ENCODE measurements at places on chromosomes 4 and X. TPM values are rescaled to one million over a fixed set of nuclear protein-coding genes. Genes with fewer than 3 reads are reported as not detected.

DNA sequence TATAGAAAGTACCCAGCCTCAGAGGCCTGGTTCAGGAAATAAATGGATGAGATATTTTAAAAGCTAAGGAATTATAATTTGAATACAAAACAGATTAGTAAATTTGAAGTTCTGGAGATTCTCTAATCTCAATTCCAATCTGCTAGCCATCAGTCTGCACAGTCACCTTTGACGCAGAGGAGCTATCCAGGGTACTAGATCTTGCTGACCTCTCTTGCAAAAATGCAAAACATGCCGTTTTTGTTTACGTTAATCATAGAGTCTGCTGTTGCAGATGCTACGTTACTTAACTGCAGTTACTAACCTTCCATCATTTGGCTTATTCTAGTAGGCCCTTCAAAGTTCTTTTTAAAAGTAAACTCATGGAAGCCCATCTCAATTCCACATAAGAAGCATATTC, 10.4 kb downstream of the CCSER1 start:
- no peak for DNase-seq

DNA sequence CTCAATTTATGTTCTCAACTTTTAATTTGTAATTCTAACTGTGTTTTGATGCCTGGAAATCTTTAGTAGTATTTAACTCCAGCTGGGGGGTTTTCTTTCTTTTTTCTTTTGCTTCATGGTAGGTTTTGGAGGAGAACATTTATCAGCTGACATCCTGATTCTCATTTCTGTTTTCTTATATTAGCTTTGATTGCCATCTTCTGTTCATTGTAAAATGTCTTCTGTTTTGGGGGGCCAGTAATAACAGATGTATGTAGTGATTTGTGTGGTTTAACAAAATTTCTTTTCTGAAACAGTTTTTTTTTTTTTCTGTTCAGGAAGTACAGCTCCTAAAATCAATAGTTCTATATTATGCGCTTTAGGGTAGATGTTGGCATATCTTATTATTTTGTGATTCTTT, 182.2 kb downstream of the GABRB1 start:
- no peak for DNase-seq

- no peak for DNase-seq
Observed at GRCh38 chr4:176790398-176790797, 2.3 kb downstream of the VEGFC start.

GRCh38 chrX:30570505-30570904, 7.1 kb downstream of the TASL start:
- peak; percentile 26 for DNase-seq

GRCh38 chr4:26985873-26986272, 125.2 kb downstream of the STIM2 start:
- DNase-seq = no peak

DNA sequence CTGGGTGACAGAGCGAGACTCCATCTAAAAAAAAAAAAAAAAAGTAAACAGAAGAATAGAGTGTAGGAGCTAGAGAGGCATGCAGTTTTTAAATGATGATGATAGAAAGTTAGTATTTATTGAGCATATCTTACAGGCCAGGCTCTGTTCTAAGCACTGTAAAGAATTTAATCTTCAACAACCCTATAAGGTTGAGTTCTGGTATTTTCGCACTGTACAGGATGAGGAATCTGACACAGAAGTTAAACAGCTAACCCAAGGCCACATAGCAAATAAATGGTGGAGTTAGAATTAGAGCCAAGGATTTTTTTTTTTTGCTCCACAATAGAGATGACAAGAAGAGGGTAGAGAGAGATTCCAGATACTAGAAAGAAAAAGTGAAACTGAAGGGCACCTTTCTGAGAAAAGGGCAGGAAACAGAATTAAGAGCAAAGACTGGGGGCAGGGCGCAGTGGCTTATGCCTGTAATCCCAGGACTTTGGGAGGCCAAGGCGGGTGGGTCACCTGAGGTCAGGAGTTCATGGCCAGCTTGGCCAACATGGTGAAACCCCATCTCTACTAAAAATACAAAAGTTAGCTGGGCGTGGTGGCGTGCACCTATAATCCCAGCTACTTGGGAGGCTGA, 56.1 kb downstream of the KLHL5 start:
- no peak for DNase-seq

- no peak for DNase-seq
Observed at GRCh38 chr4:128780688-128781087, 28.8 kb upstream of the JADE1 start.

The TKTL2 gene
- polyA plus RNA-seq = not detected

DNA sequence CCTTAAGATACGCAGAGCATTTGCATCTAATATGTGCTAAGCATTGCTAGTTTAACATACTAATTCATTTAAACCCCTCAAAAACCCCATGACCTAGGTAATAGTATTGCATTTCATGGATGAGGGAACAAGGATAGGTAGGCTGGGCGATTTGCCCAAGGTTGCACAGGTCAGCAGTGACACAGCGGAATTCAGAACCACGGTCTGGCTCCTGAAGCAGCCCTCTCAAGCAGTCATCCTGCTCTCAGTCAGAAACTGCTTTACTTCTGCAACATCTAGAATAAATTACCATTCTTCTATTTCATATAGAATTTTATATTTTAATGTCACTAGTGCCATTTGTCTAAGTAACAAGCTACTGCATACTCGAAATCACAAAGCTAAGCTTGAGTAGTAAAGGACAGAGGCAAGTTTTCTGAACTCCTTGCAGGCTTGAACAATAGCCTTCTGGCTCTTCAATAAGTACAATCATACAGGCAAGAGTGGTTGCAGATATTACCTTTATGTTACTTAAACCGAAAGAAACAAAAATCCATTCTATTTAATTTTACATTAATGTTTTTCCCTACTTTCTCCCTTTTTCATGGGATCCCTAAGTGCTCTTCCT, 555 bp upstream of the SPP1 start:
- DNase-seq = no peak

The SLITRK4 gene
- 2.5 TPM for polyA plus RNA-seq

- DNase-seq = no peak
Observed at GRCh38 chr4:93878566-93878965, 50.0 kb downstream of the ATOH1 start.

The GLRB gene
- 4.8 TPM for polyA plus RNA-seq

The CYTL1 gene
- polyA plus RNA-seq = 23.8 TPM

GRCh38 chr4:102757681-102758080, 3.1 kb downstream of the MANBA start:
- no peak for DNase-seq

DNA sequence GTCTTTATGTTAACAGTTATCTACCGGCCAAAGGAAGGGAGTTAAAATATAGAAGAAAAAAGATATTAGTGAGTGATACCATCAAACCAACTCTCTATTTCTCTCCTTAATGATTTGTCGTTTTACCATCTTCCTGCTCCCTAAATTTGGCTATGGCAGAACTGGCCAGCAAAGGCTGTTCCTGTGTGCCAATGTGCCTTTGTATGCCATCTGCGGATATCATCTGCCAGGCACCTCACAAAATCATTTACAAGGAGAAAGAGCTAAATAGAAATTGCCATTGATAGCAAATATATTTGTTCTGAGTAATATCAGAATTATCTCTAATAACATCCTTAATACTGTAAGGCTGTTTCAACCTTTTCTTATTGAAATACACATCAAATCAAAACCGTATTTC, 22.4 kb downstream of the GPM6A start:
- no peak for DNase-seq

- peak; percentile 52 for DNase-seq
Observed at GRCh38 chrX:9465380-9466123, 694 bp downstream of the TBL1X start.

DNA sequence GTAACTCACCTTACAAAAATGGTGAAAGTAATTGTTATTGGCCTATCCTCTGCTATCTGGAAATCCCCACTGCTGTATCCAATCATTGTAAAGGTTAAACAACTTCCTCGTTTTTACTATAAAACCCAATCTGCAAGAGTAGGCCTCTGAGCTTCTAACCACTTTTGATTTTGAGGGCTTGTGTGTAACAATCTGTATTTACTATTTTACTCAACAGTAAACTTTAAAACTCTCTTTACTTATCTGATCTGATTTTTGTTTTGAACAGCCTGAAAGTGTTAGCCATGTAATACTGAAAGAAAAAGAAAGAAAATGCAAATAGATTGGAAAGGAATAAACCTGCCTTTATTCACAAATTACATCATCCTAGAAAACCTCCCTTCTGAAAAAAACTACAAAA, 63.1 kb downstream of the SLC10A7 start:
- DNase-seq = no peak

- DNase-seq = no peak
Observed at GRCh38 chr4:59565836-59566235, 1634.3 kb upstream of the ADGRL3 start.

GRCh38 chrX:147226801-147227200, 412.3 kb upstream of the CXorf51A start:
- DNase-seq = no peak

- peak; percentile 16 for DNase-seq
Observed at GRCh38 chr4:34193451-34194154, 2050.7 kb downstream of the ARAP2 start.

GRCh38 chr4:55545641-55546505, 836 bp downstream of the CLOCK start:
- DNase-seq = peak; percentile 67

DNA sequence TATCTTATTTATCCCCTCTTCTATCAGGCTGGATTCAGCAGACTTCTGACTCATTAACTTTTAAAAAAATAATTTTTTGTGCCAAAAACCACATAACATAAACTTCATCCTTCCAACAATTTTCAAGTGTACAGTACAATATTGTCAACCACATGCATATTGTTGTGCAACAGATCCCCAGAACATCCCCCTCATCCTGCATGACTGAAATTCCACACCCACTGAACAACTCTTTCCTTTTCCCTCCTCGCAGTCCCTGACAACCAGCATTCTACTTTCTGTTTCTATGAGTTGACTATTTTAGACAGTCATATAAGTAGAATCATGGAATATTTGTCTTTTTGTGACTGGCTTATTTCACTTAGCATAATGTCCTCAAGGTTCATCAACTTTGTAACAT, 2.2 kb upstream of the MID2 start:
- peak; percentile 24 for DNase-seq

DNA sequence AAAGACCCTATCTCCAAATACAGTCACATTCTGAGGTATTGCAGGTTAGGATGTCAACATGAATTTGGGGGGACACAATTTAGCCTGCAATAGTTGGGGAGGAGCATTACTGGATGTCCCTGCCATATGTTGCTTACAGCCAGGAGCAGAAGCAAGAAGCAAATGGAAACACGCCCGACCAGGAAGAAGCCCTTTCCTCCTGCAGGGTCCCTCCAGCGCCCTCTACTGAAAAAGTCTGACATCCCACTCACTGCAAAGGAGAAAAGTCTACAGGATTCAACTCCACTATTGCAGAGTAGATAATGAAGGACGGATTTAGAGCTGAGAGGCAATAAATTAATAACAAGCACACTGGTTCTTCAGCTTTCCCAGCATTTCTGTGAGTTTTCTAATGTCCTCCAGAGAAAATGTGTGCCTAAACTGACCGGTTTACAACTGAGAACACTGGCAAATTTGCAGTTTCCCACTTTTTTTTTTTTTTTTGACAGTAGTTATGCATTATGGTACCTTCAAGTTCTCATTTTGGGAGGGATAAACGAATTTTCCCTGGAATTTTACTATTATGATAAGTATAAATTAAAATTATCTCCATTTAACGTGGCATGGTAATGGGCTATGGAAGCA, 31.7 kb downstream of the COQ2 start:
- DNase-seq = peak; percentile 30

- DNase-seq = no peak
Observed at GRCh38 chr4:57122959-57123358, 12.8 kb upstream of the IGFBP7 start.

The JADE3 gene
- polyA plus RNA-seq = 5.5 TPM

The HPGDS gene
- 8.7 TPM for polyA plus RNA-seq

GRCh38 chr4:108359986-108360681, 191.4 kb upstream of the LEF1 start:
- peak; percentile 15 for DNase-seq

DNA sequence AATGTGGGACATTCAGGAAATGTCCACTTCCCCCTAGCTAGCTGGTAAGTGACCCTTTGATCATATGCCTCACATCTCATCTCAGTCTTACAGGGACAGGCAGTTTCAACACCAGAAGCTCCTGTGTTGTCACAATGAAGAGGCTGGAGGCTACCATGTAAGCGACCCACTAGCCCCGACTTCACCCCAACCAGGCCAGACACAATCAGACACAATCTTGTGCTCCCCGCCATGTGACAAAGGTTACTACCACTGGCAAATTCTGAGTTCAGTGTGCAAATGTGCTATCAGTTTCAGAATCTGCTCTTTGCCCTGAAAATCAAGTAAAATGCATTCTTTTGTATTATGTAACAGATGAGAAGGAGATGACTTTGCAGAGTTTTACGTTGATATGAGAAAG, 56.9 kb upstream of the STS start:
- DNase-seq = no peak
